ENCODE measurements at places on chromosomes 4 and X.

DNA sequence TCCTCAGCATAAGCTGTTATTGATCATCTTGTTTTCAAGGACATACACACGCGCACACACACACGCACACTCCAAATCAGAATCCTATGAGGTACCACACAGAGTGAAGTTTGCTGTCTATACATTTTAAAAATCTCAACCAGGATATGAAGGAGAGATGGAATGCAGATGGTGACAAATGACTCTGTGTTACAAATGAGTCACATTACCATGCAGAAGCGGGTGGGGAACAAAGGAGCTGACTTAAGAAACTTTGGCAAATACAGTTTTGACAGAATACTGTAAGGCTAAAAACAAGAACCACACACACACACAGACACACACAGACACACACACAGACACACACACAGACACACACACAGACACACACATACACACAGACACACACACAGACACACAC is 81.7 kb downstream of the RELL1 start:
- no peak for DNase-seq

GRCh38 chr4:118585015-118585414 is 100.2 kb upstream of the METTL14 start:
- no peak for DNase-seq

DNA sequence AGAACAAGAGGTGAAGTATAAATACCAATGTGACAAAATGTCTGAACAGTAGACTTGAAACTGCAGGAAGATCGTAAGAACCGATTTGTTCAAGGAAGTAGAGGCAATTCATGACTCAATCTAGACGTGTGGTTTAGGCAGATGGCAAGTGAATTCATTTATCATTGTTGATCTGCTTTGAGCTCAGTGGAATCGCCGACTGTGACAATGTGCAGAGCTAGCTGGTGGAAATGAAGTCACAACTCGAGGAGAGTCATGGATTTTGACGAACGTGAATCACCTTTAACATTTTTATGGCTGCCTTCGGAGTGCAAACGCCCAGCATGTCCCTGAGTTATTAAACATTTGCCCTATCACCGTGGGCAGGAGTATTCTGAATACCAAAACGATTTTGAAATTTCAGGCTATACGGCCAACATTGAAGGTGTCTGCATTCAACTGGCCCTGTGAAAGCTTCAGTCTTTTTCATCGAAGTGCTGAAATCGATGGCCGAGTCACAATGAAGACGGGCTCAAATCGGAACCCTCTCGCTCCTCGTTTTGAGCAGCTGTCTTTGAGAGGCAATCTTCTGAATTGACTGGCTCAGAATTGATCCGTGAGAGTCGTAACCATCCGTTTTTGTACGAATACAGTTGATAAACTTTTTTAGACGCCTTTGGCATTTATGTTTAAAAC is 689 bp upstream of the OGT start:
- DNase-seq, result peak; percentile 32

GRCh38 chr4:4818415-4819212 is 40.9 kb upstream of the MSX1 start:
- no peak for DNase-seq

GRCh38 chrX:129956765-129957164 is 25.7 kb upstream of the BCORL1 start:
- no peak for DNase-seq

GRCh38 chr4:80948995-80949394 is 81.5 kb upstream of the BMP3 start:
- DNase-seq, result no peak
